ENCODE measurements at places on chromosomes 7 and 10.

DNA sequence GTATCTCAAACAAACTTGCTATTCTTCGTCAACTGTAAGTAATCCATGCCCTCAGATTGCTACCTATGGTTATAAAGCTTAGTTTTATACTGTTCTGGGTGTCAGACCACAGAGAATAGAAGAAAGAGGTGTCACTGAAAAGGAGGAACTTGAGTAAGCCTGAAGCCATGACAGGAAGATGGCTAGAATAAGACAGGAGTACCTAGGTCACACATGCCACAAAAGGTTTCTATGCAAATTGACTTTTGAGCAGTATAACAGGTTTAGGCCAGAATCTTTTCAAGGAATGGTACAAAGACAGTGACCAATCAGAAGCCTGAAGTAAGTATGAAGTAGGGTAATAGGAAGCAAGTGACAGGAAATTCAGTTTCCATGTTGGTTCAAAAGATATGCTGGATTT, 23.5 kb downstream of the FBXW4 start:
- no peak for DNase-seq

- no peak for DNase-seq
These were observed 818 bp downstream of the GOT1 start for GRCh38 chr10:99429517-99430095.

DNA sequence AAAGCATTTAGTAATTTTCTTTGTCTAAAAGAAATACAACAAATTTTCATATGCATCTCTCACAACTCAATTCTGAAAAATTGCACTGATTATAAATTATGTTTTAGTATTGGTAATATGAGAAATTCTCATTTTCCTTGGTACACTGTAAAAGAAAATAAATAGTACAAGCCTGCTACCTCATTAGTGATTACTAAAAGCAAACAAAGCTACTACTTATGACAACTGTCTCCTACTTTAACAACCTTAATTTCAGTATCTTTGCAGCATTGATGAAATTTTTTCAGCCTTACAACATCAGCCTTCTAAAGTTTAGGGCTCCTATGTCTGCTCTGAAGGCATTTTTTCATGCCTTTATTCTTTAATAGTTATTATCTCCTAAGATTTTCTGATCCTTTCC, 65.7 kb downstream of the MINDY3 start:
- DNase-seq, result no peak

DNA sequence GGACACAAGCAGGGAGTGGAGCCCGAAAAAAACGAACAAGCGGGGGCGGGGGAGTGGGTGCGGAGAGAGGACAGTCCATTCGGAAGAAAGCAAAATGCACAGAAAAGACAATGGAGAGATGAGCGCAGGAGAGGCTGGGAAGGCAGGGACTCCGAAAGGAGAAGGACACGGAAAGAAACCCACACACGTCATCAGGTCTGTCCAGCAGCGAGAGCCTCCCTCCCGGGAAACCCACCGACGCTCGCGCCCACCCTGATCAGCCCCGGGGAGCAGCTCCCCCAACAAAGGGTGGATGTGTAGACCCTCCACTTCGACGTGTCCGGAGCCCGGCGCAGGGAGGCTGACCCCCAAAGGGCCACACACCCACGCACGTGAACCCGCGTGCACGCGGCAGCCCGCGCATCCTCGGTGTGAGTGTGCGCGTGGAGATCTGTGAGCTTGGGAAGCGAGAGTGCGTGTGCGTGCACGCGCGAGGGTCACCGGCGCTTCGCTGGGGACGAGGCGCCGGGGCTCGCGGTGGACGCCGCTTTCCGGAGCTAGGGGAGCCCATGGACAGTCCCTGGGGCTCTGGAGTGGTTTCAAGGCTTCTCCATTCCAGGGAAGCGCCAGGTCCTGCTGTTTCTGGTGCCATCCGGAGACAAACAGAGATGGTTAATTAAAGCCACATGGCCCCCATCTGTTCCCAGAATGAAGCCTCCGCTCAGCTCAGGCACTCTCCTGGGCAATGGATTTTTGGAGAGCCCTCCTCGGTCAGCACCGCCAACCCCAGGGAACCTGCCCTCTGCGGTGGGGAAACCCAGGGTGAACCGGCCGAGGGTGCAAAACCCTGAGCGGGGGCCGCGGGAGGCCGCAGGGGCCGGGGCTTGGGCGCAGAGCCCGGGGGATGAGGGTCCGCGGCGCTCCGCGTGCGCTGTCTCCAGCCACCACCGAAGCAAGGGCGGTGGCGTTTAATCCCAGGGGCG, 916 bp downstream of the LAMB1 start:
- DNase-seq, result no peak

Data from activated CD4-positive, alpha-beta T cell treated with anti-CD3 and anti-CD28 coated beads, Interleukin-2, amount 50 U/mL, for 24 hours (primary cell).